Ascending aorta (tissue), 2 donors: ENCODE measurements at places on chromosomes 11 and 22. TPM values are rescaled to one million over a fixed set of nuclear protein-coding genes. Genes with fewer than 3 reads are reported as not detected.

- peaks cover 33% of the 10 kb centered on the region for H3K36me3 ChIP-seq
- no peak for DNase-seq
- H3K4me1 ChIP-seq = peaks cover 31% of the 10 kb centered on the region
- H3K27me3 ChIP-seq = no peaks in the 10 kb centered on the region
Observed at GRCh38 chr11:118908901-118909618, 16.7 kb downstream of the BCL9L start.

The OR8B4 gene
- not detected for total RNA-seq

The OR52E8 gene
- not detected for total RNA-seq

- no peaks in the 10 kb centered on the region for H3K36me3 ChIP-seq
- no peak overlapping the region for H3K27ac ChIP-seq
- DNase-seq = no peak
- no peaks in the 10 kb centered on the region for H3K4me1 ChIP-seq
Observed at GRCh38 chr11:112499153-112499880, 238.7 kb upstream of the PLET1 start.

DNA sequence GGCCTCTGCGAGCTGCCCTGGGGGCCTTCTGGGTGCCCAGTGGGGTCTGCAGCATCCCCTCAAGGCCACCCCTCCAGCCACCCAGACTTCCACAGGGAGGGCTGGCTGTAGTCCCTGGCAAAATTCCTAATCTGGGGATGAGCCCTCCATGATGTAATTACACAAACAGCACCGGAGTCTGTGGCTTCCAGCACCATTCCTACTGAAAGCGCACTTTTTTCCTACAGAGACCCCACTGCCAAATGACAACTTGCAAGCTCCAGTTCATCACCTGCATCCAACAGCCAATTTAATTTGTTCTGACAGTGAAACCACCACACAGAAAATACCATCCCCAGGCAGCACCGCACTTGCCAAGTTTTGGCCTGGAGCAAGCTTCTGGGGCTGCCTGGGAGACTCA is 70.4 kb downstream of the TRMU start:
- no peak overlapping the region for H3K27ac ChIP-seq
- DNase-seq = no peak
- H3K4me1 ChIP-seq = no peaks in the 10 kb centered on the region
- no peaks in the 10 kb centered on the region for H3K36me3 ChIP-seq

The FOLR1 gene
- total RNA-seq = not detected

The SHISAL1 gene
- total RNA-seq = 1.6 TPM

The OSM gene
- not detected for total RNA-seq

DNA sequence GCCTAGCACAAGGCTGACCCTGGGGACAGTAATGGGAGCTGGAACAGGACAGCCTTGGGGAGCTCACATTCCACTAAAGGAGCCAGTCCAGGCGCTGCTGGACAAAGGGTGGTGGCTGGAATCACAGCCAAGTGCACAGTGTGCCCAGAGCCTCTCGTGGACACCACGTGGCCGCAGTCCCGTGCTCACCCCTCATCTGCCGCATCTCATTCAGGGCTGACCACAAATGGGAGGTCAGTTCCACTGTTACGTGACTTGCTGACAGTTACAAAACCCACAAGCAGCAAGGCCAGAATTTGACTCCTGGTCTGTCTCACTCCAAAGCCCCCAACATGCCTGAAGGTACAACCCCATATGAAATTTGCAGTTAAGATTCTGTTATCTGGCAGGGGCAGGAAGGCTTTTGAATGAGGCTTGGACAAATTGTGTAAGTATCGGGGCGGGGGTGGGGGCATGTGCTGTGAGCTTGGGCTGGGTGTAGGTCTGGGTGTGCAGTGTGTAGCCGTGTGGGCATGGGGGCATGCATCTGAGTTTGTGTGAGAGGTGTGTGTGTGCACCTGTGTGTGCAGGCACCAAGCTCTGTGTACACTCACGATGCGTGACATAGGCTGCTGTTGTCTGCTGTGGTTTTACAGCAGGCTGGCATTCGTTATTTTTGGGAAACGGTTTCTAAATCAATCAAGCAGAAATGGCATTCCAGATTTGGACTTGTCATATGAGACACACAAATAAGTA is 301.7 kb downstream of the BRD1 start:
- H3K36me3 ChIP-seq = no peaks in the 10 kb centered on the region
- no peak for DNase-seq
- no peak overlapping the region for H3K27ac ChIP-seq
- no peak overlapping the region for H3K4me3 ChIP-seq
- H3K4me1 ChIP-seq = no peaks in the 10 kb centered on the region

DNA sequence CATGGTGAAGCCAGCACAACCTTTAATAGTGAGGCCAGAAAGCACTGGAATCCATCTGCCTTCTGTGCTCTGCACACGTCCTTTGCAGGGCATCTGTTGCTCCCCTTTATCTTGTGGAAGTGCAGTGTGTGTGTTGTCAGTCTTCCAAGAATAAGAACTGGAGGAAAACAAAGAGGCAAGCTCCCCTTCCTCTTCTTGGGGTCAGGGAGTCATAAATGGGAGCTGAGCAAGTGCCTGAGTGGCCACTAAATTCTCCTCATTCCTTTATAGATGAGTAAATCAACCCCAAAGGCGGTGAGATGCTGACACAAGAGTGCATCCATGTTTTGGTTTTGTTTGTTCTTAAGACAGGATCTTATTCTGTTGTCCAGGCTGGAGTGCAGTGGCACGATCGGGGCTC is 38.3 kb downstream of the WT1 start:
- no peaks in the 10 kb centered on the region for H3K27me3 ChIP-seq
- no peak overlapping the region for H3K27ac ChIP-seq
- H3K4me3 ChIP-seq = no peak overlapping the region

DNA sequence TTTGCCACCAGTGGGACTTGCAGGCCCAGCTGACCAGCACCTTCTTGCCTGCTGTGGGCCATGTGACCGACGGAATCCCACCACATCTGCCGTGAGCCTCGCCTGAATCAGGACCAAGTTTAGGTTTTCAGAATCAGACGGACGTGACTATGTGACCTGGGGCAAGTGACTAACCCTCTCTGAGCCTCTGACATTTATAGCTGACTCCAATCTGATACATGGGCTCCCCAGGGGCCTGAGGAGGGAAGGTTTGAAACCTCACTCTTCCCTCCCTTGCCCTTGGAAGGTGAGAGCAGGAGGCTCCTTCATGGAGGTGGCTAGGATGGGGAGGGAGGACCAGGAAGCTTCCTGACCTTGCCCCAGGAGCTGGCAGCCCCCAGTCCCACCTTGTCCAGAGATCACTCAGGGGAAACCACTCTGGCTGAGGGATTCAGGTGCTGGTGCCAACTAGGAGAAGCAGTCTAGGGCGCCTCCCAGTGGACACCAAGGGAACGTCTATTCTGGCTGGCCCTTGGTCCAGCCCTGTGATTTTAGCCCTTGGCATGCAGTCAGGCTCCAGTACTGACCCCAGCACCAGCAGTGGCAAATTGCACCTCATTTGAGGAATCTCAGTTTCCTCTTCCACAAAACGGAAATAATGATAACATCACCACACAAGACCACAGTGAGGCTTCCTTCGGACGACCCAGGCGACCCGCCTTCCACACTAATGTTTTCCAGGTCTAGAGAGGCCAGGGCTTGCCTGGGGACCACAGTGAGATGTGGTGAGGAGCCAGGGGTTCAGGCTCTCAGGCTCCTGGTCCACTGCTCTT is 47.2 kb upstream of the SYT7 start:
- no peaks in the 10 kb centered on the region for H3K4me1 ChIP-seq
- H3K4me3 ChIP-seq = no peak overlapping the region
- no peaks in the 10 kb centered on the region for H3K27me3 ChIP-seq
- DNase-seq = no peak
- H3K36me3 ChIP-seq = no peaks in the 10 kb centered on the region

GRCh38 chr11:60763692-60764369 is 7.2 kb downstream of the MS4A15 start:
- no peaks in the 10 kb centered on the region for H3K36me3 ChIP-seq
- DNase-seq = no peak
- H3K27ac ChIP-seq = no peak overlapping the region
- no peaks in the 10 kb centered on the region for H3K27me3 ChIP-seq
- H3K4me3 ChIP-seq = no peak overlapping the region

The TBX10 gene
- total RNA-seq = not detected

- no peaks in the 10 kb centered on the region for H3K27me3 ChIP-seq
- no peaks in the 10 kb centered on the region for H3K36me3 ChIP-seq
- no peak overlapping the region for H3K27ac ChIP-seq
Observed at GRCh38 chr22:43882122-43882767, 9.6 kb downstream of the PNPLA5 start.
